ENCODE measurements at places on chromosomes 7 and 10.

DNA sequence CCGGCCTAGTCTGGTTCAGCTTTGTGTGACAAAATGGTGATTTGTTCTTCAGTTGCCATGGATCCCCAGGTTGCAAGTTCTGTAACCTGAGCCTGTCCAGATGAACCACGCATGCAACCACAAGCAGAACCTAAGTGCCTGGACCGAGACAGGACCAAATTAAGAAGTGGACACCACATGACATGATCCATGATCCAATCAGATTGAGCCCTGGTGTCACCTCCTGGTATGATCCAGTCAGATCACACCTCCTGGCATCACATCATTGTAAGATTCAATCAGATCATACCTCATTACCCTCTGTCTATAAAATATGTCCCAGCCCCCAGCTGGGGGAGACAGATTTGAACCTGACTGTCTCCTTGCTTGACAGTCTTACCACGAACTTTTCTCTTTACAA, 70.0 kb downstream of the MALSU1 start:
- peaks cover 7% of the 10 kb centered on the region for H3K36me3 ChIP-seq
- no peak overlapping the region for H3K27ac ChIP-seq
- H3K27me3 ChIP-seq, result no peaks in the 10 kb centered on the region
- H3K4me3 ChIP-seq, result no peak overlapping the region

GRCh38 chr7:149196705-149197171, 1.4 kb downstream of the ZNF282 start:
- H3K27me3 ChIP-seq, result no peaks in the 10 kb centered on the region
- peak overlapping the region; percentile 94 for H3K27ac ChIP-seq
- peaks cover 36% of the 10 kb centered on the region for H3K36me3 ChIP-seq
- DNase-seq, result peak; percentile 28

DNA sequence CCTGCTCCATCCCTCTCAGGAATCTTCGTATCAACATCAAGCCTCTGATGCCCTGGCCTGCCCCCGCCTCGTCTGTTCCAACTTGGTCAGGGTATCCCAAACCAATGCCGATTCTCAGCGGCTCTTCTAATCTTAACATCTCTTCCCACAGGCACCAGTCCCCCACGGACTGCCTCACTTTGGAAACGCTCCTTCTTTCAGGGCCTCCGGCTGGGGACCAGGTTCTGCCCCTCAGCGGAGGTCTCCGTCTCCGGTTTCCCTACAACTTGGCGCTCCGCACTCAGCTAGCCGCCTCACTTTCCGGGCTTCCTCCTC, 488 bp downstream of the ABCF2 start:
- H3K4me3 ChIP-seq, result peak overlapping the region; percentile 99
- H3K4me1 ChIP-seq, result peaks cover 17% of the 10 kb centered on the region
- H3K27ac ChIP-seq, result peak overlapping the region; percentile 99
- no peaks in the 10 kb centered on the region for H3K27me3 ChIP-seq
- peaks cover 41% of the 10 kb centered on the region for H3K36me3 ChIP-seq

DNA sequence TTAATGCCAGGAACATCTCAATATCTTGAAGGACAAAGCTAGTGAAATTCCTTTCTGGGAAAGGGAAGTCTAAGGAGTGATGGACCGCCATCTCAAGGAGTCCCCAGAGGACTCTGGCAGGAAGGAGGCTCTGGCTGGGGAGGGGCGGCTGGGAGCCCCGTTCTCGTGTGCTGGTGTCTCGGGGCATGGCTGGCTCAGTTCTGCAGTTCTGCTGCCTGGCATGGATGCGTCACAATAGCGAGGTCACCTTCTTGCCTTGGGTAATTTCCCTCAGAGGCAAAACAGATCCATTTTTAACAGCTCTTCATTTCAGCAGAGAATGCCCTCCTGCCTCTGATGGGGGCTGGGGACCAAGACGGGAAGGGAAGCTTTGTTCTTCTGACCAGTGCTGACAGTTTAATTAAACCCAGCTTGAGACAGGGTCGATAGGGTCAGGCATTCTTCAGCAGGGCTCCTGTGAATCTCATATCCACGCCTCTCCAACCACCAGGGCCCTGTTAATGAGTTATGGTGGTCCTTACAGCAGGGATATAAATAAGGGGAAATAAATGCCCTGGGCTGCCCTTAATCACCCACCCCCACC, 35.7 kb downstream of the SLIT1 start:
- H3K4me1 ChIP-seq, result no peaks in the 10 kb centered on the region
- no peak overlapping the region for H3K27ac ChIP-seq
- H3K36me3 ChIP-seq, result peaks cover 7% of the 10 kb centered on the region
- DNase-seq, result no peak

DNA sequence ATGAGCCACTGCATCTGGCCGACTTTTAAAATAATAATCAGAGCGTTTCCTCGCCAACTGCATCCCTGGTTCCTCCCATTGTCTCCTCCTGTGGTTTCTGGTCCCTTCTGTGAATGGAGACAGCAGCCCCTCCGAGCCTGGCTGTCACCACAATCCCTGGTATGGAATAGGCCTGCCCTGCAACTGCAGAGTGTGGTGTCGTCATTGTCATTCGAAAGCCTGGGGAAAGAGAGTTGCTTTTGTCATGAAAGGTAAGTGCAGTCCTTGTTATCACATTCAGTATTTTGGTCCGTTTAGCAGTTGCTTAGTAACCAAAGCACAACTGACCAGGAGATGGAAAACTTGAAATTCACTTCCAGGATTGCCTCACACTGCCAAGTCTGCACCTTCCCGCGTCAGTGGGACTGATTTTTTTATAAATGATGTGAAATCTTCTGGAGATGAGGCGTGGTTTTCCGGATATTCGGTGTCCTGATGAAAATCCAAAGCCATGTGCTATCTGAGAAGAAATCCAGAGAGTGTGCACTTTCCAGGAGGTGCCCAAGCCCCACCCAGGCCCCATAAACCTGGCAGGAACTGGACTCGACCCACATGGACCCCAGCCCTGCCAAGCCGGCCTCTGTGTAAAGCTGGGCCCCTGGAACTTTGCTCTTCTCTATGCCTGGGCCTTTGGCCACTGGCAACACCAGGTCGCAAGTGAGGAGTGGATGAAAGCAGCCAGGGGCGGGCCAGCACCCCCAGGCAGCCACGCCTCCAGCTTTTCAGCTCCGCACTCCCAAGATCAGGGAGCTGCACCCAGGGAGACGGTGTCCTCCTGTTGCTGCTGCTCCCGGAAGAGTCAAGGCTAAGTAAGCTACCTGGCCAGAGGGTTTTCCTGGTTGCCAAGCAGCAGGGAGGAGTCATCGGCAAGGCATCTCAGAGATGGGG, 133.7 kb upstream of the SH2B2 start:
- H3K27me3 ChIP-seq, result no peaks in the 10 kb centered on the region
- peaks cover 14% of the 10 kb centered on the region for H3K36me3 ChIP-seq
- peaks cover 24% of the 10 kb centered on the region for H3K4me1 ChIP-seq
- peak overlapping the region; percentile 96 for H3K27ac ChIP-seq

DNA sequence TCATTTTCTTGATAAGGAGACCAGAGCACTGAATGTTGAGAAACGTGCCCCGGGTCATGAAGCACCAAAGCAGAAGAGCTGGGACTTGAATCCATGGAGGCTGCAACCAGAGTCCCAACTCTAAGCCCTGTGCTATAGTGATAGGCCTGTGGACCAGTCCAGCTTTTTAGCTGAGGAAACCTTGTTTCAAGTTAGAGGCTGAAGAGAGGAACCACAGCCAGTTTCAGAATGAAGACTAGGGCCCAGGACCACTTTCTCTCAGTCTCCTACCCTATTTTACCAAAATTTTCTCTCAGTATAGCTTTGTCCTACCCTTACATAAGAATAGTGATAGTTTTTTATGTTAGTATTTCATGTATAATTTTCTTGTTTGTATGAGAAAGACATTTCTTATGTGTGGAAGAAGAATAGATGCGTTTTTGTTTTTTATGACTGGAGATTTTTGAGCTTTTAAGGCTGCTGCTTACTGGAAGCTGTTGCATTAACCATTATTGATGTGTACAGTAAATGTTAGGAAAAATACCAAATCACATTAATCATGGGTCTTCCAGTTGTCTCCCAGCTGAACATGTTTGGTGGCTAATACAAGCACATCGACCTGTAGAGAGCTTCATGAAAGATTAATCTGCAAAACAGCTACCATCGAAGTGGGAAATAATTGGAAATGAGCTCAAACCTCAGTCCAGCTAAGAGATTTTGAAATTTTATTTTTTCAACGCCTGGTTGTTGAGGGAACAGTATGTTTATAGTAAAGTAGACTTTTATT, 45.0 kb upstream of the CSTF2T start:
- no peak overlapping the region for H3K27ac ChIP-seq
- DNase-seq, result no peak
- no peaks in the 10 kb centered on the region for H3K36me3 ChIP-seq
- H3K4me3 ChIP-seq, result no peak overlapping the region
- H3K4me1 ChIP-seq, result no peaks in the 10 kb centered on the region
- no peaks in the 10 kb centered on the region for H3K27me3 ChIP-seq

- no peaks in the 10 kb centered on the region for H3K36me3 ChIP-seq
- no peak overlapping the region for H3K4me3 ChIP-seq
- DNase-seq, result peak; percentile 57
- no peaks in the 10 kb centered on the region for H3K27me3 ChIP-seq
- H3K4me1 ChIP-seq, result no peaks in the 10 kb centered on the region
- H3K27ac ChIP-seq, result no peak overlapping the region
These were observed 209.7 kb upstream of the TMEM196 start for GRCh38 chr7:19982841-19983835.

DNA sequence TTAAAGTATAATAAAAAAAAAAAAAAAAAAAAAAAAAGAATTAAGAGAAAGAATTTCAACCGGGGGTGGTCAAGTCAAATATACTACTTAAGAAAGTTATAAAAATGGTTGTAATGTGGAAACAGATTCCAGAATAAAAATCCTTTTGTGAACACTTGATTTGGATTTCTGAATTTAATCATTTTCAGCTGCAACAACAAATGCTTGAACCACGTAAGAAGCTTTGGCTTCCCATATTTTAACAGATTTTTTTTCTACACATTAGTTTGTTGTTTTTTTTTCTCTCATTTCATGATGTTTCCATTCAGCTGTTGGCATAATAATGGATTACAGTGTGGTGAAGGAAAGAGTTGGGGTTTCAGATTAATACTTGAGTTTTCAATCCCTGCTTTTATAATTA, 137.3 kb upstream of the AGR3 start:
- peaks cover 7% of the 10 kb centered on the region for H3K4me1 ChIP-seq
- no peaks in the 10 kb centered on the region for H3K27me3 ChIP-seq
- no peak overlapping the region for H3K27ac ChIP-seq
- no peak for DNase-seq

- H3K4me3 ChIP-seq, result peak overlapping the region; percentile 64
- peaks cover 40% of the 10 kb centered on the region for H3K36me3 ChIP-seq
- H3K27ac ChIP-seq, result peak overlapping the region; percentile 85
- no peak for DNase-seq
- H3K27me3 ChIP-seq, result no peaks in the 10 kb centered on the region
These were observed 8.2 kb downstream of the MAD1L1 start for GRCh38 chr7:2224491-2224928.

DNA sequence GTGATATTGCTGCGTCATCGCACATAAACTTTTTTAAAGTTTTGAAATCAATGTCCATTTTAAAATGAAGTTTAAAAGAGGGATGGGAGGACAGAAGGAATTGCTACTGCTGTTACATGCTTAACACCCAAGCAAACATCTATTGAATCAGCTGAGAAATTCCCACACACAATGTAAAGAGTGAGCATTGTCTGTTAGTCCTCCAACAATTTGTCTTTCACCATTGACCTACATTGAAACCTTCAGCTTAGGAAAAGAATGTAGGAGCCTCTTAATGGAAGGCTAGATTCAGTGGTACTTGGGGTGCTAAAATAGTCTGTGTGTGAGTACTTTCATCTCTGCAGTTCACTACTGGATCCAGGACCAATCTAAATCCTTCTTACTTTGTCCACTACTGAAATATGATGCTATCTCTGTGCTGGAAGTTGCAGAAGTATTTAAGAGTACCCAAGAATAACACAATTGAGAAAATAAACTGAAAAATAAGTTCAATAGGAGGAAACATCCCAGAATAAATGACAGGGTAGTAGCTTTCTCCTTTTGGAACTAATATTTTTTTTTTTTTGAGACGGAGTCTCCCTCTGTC, 23.8 kb upstream of the FBXW4 start:
- H3K27me3 ChIP-seq, result no peaks in the 10 kb centered on the region
- DNase-seq, result no peak
- H3K27ac ChIP-seq, result no peak overlapping the region
- no peaks in the 10 kb centered on the region for H3K36me3 ChIP-seq
